ENCODE measurements at places on chromosomes 1 and 21.

DNA sequence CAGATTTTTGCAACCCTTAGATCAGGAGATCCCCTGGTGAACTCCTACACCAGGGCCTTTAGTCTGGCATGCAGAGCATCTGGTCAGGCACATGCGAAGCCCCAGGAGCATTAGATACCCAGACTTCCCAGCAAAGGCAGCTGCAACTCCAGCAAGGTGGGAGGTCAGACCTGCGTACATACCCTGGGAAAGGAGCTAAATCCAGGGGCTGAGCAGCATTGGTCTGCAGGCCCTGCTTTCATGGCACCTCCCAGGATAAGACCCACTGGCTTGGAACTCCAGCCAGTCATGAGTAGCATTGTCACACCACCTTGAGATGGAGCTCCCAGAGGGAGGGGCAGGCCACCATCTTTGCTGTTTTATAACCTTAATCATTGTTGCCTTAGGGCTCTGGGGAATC is 92.3 kb downstream of the KCNT2 start:
- DNase-seq = no peak

GRCh38 chr1:35278886-35279554 is 10.5 kb downstream of the ZMYM4 start:
- no peak for DNase-seq

DNA sequence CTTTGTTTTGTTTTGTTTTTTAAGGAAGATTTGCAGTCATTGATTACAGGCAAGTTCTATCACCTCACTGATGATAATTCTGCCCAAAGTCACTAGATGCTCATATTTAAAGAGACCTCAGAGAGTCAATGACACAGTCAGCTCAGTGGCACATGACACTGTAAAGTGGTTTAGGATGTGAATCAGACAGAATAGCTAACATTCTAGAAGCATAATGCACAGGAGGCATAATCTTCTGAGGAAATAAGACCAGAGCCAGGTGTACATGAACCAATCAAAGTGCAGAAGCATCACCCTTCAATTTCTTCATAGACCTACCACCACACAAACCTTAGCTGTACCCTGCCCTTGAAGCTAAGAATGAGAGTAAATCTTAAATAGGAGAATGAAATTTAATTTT is 268.5 kb downstream of the BRINP2 start:
- DNase-seq = no peak

- DNase-seq = no peak
Observed at GRCh38 chr1:176187001-176187400, 20.1 kb downstream of the COP1 start.

DNA sequence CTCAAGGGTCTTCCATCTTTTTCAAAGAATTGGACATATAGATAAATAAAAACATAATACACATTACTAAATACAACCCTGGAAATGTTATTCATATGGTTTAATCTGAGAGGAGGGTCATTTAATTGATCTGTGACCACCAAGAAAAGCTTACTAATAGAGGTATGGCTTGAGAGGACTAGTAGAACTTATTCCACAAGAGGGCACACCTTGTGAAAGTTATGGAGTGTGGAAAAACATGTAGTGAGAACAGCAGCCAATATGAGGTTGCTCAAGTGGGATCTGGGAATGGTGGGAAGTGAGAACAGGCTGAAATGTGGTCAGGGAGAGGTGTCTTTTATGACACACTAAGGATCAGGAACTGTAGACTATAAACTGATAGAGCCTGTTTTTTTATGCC is 973.5 kb upstream of the B3GALT2 start:
- no peak for DNase-seq

- no peak for DNase-seq
Observed at GRCh38 chr1:183583466-183583865, 6.8 kb downstream of the NCF2 start.

DNA sequence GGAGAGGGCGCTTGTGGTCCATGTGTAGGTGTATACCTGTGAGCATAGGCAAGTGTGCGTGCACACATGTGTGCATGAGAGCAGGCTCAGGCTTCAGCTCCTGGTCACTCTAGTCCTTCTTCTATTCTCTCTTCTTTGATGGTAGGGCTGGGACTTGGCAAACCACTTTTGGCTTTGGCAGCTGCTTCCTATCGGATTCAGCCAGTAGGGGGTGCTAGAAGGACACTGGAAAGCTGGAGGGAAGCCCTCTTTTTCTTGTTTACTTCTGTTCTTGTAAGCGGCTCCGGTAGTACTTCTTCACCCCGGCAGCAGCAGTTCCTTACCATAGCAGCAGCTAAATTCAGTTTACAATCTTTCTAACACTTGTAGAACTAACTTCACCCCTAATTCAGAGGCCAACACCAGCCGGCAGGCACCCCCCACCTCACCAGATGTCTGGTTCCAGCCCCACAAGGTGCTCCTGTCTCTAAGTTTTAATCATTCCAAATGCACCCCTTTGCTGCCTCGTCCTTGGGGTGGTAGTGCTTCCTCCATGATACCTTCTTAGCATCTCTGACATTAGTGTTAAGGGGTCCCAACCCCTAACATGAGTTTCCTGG is 25.1 kb downstream of the NENF start:
- DNase-seq = no peak

DNA sequence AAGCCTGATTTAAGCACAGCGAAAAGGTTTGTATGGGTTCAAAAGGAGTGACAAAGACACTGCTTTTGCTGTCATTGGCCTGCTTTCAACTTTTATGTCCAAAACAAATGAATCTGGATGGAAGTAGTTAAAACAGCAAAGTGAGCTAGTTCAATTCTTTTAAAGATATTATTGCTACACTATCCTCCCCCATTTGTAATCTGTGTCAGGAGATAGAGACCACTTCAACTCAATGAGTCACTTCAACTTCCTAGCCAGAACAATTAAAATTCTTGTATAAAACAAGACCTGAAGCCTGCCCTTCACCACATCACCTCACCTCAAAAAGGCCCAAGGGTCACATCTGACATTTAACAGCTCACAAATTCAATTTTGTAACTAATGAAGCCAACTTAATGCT is 364.1 kb upstream of the LYPLAL1 start:
- DNase-seq = no peak

GRCh38 chr1:60118085-60118484 is 44.5 kb upstream of the C1orf87 start:
- DNase-seq = no peak

DNA sequence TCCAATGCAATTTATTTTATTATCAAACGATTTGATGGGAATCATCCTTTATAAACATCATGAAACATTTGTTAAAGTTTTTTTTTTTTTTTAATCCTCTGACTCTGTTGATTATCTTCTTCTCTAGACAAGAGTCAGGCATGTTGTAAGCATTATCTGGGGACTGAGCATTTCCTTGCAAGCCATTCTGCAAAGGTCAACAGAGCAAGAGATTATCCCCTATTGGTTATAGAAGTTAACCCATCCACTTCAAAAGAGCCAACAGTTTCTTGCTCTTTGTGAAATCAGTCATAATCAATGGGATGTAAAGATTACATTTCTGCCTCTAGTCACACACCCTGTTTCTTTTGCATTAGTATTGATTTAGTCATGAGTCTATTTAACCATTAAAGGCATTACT is 368.8 kb upstream of the ADGRL4 start:
- no peak for DNase-seq

- no peak for DNase-seq
Observed at GRCh38 chr1:226633541-226634165, 85.1 kb downstream of the STUM start.
